Tongue (tissue), 3 donors: ENCODE measurements at places on chromosomes 4 and X. TPM values are rescaled to one million over a fixed set of nuclear protein-coding genes. Genes with fewer than 3 reads are reported as not detected.

DNA sequence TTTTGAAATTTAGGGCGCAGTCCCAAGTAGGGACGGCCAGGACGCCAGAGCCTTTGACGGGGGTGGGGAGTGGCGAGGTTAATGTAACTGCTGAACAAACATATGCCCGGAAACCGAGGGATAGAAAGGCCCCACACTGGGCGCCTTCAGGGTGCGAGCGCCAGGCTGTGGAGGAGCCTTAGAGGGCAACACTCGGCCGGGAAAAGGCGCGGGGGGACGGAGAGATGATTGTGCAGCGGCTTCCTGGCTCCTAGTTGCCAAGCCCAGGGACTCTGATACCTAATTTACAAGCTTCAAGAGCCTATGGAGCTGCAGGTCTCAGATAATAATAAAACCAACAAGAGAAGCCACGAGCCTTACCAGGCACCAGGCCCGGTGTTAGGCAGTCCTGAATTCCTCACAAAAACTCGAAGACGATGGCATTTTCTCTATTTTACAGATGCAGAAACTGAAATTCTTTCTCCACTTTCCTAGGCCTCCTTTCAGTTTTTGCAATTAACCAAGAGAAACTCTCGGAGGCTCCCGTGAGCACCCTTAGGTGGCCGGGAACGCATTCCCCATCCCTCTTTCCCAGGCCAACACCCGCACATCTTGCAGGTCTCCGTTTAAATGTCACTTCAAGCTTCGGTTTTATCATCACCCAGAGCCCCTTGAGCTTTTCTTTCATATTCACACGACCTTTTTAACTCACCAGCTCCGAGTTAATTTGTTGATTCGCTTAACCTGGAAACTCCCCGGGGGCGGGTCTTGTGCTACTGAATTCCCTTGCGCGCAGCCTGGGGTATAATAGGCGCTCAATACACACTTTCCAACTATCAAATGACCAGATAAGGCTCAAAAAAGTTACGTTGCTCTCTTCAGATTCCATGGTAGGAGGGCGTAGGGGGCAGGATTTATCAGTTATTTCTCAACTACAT is 6.4 kb upstream of the GSX2 start:
- no peak for DNase-seq

GRCh38 chr4:116878280-116878679 is 207.1 kb downstream of the TRAM1L1 start:
- no peak for DNase-seq

GRCh38 chr4:149203256-149204001 is 612.2 kb downstream of the IQCM start:
- peak; percentile 65 for DNase-seq

The TSPAN5 gene
- total RNA-seq = 35.4 TPM

The CNOT6L gene
- 49.4 TPM for total RNA-seq

DNA sequence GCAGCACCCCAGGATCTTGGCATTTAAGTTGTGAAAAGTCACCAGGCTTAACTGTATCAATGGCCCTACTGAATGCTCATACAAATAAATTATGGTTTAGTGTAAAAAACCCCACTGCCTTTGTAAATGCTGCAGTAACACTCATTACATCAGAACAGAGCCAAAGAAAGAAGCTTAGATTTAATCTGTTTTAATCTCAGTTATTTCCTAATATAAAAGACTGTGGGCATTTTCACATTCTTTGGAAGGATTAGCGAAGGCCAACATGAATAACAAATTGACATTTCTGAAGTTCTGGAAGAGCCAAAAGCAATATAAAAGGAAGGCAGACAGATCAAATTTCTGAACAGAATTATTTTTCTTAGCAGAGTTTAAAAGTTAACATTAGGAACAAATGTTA is 140.0 kb upstream of the HCCS start:
- DNase-seq = peak; percentile 4

GRCh38 chr4:88275949-88276515 is 8.3 kb downstream of the PPM1K start:
- no peak for DNase-seq

DNA sequence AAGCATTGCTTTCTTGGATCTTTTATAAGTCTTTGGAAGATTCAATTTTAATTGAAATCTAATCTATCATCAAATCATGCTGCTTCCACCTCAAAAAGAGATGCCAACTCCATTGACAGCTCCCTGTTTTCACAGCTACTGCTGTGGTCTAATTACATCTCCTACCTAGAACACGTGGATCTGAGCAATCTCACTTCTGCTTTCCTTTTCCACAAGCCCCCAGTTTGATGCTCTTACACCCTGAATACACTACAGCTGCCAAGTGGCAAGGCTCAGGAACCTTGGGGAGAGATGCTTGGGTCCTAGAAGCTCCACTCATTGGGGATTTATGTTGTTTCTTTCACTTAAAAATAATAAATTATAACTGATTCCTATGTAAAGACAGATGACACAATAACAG is 172.0 kb downstream of the CFAP299 start:
- DNase-seq = no peak

The ETDB gene
- not detected for total RNA-seq

The RPA4 gene
- total RNA-seq = 6.1 TPM

GRCh38 chr4:57445686-57446085 is 335.5 kb upstream of the IGFBP7 start:
- DNase-seq = no peak

- DNase-seq = no peak
Observed at GRCh38 chr4:90274175-90274574, 147.0 kb downstream of the CCSER1 start.

The NAA11 gene
- not detected for total RNA-seq
